ENCODE measurements at places on chromosomes 4 and X. TPM values are rescaled to one million over a fixed set of nuclear protein-coding genes. Genes with fewer than 3 reads are reported as not detected.

The OPRPN gene
- not detected for polyA plus RNA-seq

DNA sequence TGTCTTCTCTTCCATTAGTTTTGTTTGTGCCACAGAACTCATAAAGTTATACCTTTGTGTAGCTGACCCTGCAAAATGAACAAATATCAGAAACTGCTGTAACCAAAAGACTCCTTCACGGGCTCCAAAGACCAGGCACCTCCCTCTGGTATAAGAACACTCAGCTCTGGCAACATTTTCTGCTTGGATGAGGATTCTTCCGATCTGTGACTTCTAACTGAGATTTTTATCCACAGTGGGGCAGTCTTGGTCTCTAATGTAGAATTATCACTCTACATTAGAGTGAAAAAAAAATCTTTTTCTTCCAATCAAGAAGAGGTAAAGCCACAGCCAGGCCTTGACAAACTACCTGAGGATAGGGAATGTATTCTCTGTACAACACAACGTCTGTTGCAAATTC lies 38.5 kb upstream of the PRSS48 start:
- no peak for DNase-seq

GRCh38 chrX:101051153-101051548 lies 760 bp downstream of the TRMT2B start:
- peak; percentile 1 for DNase-seq

DNA sequence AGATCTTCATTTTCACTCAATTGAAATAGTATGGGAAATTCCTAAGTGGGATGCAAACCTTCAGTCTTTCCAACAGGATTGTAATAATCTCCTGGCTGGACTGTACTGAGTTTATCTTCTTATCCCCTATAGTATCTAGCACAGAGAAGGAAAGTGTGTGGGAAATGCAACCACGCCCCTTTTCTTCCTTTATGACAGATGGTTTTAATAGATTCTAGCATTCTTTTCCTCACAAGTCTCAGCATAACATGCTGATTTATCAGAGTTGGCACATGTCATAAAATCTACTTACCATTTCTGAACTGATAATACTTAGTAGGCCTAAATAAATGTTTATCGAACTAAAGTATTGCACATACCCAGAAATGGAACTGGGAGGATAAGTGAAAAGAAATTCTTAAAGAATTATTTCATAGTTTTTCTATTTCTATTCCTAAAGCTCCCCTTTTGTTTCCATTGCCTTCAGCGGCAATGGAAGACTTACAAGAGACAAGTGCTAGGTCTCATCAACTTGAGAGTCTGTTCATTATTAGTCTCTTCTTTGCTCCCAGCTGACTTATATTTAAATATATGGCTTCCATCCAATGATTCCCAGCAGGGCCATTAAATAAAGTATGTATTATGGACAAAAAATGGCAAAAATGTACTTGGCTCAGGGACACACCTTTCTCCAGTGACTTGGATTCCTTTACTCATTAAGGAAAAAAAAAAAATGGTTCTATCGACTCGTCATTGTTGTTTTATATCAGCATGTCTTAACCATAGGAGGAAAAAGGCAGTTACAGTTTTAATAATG lies 484.5 kb downstream of the IL1RAPL1 start:
- no peak for DNase-seq

The GRPR gene
- polyA plus RNA-seq = 0.13 TPM

The MFAP3L gene
- polyA plus RNA-seq = 21.2 TPM

The PRR32 gene
- polyA plus RNA-seq = not detected

The PCDH10 gene
- polyA plus RNA-seq = 4.4 TPM

DNA sequence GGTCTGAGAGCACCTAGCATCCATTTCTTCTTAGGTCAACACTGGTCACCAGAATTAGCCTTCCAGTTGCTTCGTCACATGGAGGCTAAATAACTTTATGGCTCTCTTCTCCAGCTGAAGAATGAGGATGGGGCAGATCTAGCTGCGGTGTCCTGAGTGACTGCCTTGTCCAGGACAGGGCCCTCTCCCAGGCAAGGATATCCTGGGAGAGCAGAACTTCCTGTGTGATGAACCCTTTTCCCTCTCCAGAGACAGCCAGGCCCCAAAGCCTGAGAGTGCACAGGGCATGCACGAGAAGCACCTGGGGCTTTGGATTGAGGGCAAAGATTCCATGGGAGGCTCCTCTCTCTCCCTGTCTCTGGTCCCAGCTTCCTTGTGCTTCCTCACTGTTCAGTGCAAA lies 108.2 kb upstream of the MAMLD1 start:
- DNase-seq = no peak

The BTC gene
- 5.6 TPM for polyA plus RNA-seq

The ZCCHC18 gene
- polyA plus RNA-seq = 6.4 TPM

- DNase-seq = no peak
Observed at GRCh38 chr4:107278791-107279483, 242.8 kb upstream of the DKK2 start.

The CDS1 gene
- polyA plus RNA-seq = 26.8 TPM

- DNase-seq = no peak
Observed at GRCh38 chr4:46386570-46386969, 3.4 kb downstream of the GABRA2 start.

- no peak for DNase-seq
Observed at GRCh38 chr4:175441256-175441655, 370.8 kb downstream of the GPM6A start.

DNA sequence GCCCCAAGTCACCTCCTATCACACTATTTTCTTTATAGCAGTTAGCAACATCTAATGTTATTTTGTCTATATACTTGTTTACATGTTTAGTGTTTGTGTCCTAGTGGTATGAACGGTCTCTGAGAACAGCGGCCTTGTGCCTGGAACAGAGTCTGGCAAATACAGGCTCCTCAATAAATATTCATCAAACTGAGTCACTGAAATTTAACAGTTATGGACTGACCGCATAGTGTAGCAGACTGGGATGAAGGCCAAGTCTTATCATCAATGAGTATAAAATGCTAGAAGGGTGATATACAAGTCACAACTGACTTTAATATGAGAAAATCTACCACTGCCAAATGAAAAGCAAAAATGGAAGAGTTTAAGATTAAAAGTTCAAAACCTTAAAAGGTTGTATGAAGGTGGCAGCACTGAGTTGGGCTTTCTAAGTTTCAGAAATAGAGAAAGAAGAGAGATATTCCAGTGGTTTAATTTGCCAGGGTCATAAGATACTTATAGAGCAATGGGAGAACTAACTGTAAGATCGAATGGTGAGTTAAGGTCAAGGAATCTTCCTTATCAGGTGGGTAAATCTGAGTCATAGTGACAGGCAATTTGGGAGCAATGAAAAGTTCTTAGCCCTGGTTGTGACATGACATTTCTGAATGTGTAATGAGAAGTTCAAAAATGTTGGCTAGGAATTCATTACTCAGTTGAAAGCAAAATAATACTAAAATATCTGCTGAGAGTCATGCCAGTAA lies 34.9 kb downstream of the ELOVL6 start:
- DNase-seq = no peak

The LGI2 gene
- 26.1 TPM for polyA plus RNA-seq

DNA sequence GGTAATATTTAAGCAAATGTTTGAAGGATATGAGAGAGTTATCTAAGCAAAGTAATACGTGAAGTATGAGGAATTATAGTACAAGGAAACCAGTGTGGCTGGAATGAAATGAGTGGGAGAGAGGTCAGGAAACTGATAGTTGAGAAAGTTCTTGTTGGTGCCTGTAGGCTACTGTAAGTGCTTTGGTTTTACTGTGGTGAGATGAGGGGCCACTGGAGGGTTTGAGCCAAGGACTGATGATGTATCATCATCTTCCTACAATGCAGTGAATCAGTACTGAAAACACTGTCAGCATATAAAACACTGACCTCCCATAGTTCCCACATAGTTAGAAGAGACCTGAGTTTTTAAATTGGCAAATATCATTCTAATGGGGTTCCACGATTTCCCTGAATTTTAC lies 367.5 kb upstream of the CTSO start:
- no peak for DNase-seq

GRCh38 chrX:12494400-12495138 lies 296.6 kb upstream of the PRPS2 start:
- DNase-seq = no peak

GRCh38 chr4:180696460-180697092 lies 1546.6 kb upstream of the TENM3 start:
- DNase-seq = no peak

DNA sequence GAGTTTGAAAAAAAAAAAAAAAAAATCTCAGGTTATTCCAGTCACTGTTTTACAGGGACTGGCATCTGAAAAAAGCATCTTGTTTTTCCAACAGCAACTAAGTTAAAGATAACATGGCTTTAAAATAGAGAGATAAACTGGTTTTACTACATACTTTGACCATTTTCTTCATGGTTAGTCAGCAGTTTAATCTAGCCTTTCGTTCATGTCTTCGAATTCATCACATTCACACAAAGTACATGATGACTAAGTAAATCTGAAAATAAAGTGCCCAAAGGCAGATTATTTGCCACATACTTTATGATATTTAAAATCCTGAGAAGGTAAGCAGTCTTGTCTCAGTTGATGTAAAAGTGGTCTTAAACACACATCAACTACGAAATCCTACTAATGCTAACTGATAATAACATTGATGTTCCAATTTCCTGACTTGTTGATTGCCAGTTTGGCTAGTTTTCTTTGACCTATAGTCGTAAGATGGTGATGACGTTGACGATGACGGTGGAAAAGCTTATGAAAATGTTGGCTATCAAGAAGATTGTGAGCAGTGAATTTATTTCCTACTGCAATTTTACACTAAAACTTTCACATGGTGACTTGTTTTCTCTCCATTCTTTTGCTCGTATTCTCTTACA lies 540.5 kb upstream of the BOD1L1 start:
- DNase-seq = no peak

The TDO2 gene
- polyA plus RNA-seq = 3.5 TPM

DNA sequence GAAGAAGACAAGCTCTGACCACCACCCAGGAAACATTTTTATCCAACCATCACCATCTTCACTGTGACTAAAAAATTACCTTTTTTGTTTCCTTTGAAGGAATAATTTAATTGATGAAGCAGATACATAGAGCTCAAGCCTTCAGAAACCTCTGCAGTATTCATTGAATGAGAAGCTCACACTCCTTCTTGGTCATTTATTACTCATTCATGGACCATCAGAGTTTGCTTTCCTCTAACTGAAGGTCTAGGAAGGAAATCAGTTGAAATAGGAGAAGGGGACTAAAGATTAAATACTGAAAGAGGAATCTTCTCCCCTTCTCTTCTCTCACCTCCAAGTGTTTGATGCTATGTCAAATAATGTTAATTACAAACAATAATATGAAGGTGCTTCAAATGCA lies 290.6 kb upstream of the KLF3 start:
- DNase-seq = no peak

The AKAP14 gene
- 0.34 TPM for polyA plus RNA-seq

The RNF212 gene
- polyA plus RNA-seq = 23.5 TPM

GRCh38 chrX:46574774-46575381 lies 1.3 kb downstream of the CHST7 start:
- DNase-seq = no peak

The GSTCD gene
- polyA plus RNA-seq = 16.8 TPM

The SERPINA7 gene
- polyA plus RNA-seq = 1.4 TPM

- DNase-seq = no peak
Observed at GRCh38 chrX:11968991-11969390, 169.3 kb upstream of the FRMPD4 start.

The PRDM5 gene
- 17.5 TPM for polyA plus RNA-seq

The AWAT1 gene
- not detected for polyA plus RNA-seq

The ZDHHC15 gene
- 7.5 TPM for polyA plus RNA-seq

DNA sequence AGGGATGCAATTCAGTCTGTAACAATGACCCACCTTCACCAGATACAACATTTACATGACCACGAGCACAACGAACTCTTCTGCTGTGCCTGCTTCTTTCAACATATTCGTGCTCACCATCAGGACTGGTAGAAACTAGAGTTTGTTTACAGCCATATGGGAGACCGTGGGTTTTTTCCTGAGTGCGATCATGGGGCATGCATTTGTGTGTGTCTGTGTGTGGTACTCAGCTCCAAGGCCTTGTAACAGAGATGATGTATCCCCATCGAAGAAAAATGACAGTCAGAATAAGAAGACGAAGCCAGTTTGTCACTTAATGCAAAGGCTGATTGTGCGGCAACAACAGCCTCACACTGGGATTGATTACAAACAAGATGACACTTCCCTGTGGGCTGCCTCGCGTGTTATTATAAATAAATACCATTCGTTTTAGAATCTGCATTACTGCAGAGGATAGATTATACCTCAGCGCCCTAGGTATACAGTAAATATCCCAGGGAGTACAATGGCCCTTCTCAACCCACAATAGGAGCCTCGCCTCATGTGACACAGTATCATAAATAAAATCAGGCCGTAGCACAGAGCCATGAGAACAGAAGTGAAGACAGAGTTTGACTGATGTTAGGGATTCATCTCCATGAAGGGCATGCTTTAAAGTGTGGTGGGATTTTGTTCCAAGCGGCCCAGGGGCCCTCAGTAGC lies 97.3 kb upstream of the NOCT start:
- DNase-seq = no peak

DNA sequence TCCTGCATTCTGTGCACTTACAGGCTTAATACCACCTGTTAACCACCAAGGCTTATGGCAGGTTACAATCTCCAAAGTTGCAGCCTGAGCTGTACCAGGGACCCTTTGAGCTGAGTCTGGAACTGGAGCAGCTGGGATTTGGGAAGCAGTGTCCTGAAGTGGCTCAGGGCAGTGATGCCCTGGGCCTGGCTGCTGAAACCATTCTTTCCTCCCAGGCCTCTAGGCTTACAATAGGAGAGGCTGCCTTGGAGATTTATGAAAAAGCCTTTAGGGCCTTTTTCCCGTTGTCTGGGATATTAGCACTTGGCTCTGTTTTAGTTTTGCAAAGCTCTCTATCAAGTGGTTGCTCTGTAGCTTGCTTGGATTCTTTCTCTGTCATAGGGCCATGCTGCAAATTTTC lies 154.3 kb upstream of the CASK start:
- DNase-seq = no peak

The INTU gene
- 20.0 TPM for polyA plus RNA-seq

The MORC4 gene
- 21.9 TPM for polyA plus RNA-seq

DNA sequence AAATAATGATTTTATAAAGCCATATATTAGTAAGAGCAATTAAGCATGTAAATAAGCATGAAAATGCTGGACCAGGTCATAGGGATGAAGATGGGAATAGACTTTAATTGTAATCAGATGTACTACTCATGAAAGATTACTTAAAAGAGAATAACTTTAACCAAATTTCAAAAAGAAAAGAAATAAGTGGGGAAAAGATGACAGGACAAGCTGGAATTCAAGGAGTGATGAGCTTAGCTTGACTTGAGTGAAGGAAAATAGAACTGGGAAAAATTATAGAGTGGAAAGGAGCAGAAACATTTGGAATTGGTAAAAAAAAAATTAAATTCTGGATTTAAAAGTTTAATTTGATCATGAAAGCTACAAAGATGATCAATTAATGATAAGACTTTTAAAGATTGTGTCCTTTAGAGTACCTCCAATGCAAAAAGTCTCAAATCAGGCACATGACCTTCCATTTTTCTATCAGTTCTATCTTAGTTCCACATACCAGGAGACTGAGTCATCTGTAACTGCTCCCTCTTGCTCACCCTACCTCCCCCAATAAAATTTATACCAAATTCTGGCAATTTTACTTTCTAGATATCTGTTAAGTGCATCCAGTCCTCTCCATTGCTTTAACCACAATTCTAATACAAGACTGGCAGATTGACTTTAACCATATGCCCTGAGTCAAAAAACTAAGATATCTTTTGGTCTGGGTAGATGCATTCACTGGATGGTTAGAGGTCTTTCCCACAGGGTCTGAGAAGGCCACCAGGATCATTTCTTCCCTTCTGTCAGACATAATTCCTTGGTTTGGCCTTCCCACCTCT lies 56.4 kb upstream of the SLIT2 start:
- DNase-seq = no peak
